ENCODE measurements at places on chromosomes 12 and 14.

- DNase-seq = no peak
Measured at GRCh38 chr12:47984331-47984801, 19.9 kb downstream of the COL2A1 start.

DNA sequence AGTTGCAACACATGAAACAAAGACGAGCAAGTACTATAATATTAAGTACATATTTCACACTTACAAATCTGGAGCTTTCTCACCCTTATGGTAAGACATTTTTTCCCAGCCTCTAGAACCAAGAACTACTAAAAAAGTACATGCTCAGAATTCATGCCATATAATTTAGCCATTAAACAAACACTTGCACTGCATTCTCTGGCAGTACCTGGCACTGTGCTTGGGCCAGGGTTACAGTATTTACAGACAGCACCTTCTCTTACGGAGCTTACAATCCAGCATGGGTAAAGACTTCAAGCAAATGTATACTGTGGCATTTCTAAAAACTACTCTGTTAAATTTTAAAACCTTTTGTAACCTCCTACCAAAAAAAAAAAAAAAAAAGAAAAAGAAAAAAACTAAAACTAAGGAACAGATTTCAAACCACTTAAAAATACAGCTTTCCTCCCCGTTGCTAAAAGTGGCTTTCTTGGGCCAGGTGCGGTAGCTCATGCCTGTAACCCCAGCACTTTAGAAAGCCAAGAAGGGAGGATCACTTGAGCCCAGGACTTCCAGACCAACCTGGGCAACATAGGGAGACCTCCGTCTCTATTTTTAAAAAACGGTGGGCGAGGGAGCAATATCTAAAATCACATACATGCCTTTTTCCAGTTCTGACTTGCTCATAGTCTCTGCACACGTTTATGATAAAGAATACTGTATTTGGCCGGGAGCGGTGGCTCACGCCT lies 956 bp downstream of the GNPTAB start:
- DNase-seq = no peak

DNA sequence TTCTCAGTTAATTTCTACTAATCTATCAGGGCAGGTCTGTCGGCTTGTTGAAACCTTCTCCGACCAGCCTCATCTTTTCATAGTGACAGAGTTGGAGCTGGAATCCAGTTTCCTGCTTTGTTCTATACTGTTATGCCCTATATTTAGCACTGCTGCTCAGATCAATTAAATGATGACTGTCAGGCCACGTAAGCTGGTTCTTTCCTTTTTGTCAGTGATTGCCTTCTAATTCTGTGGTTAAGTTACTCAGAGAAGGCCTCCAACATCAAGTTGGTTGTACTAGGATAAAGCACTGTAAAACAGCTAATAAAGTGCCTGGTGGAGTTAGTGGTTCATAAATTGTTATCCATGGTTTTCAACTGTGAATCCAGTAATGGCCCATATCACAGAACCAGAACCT lies 22.6 kb downstream of the DERA start:
- no peak for DNase-seq

- no peak for DNase-seq
Measured at GRCh38 chr14:45976001-45976400, 675.6 kb downstream of the RPL10L start.

DNA sequence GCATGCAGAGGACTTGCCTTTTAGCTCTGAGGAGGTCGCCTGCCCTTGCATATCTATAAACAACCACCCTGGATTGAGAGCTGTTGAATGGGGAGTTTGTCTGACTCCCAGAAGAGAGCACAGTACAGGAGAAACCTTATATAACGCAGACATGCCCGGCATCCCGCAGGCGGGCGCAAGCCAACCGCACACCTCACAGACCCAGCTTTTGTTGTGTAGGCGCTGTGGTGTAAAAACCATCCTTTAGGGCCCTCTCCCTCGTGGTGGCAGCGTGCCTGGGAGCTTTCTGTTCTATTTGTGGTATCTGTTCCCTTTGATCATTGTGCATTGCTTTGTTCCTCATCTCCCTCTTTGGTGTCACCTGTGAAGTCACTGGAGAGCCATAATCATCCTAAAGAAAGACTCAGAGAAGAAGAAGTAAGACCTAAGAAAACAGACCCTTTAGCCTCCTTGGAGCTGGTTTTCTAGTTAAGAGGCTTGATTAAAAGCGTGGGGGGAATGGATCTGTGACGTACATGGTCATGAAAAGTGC lies 77.7 kb downstream of the ETV6 start:
- DNase-seq = no peak

GRCh38 chr12:15256761-15257160 lies 35.5 kb upstream of the RERG start:
- DNase-seq = no peak

DNA sequence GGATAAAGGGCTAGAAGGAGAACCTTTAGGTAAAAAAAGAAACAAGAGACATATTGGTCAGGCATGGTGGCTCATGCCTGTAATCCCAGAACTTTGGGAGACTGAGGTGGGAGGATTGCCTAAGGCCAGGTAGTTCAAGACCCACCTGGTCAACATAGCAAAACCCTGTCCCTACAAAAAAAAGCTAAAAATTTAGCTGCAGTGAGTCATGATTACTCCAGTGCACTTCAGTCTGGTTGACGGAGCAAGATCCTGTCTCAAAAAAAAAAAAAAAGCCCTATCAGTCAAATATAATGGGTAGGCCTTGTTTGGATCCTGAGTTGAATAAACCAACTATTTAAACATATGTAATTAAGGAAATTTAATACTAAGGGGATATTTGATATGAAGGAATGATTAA lies 54.2 kb downstream of the PPP1R36 start:
- DNase-seq = no peak

GRCh38 chr12:26125400-26126339 lies 833 bp upstream of the BHLHE41 start:
- DNase-seq = peak; percentile 68

DNA sequence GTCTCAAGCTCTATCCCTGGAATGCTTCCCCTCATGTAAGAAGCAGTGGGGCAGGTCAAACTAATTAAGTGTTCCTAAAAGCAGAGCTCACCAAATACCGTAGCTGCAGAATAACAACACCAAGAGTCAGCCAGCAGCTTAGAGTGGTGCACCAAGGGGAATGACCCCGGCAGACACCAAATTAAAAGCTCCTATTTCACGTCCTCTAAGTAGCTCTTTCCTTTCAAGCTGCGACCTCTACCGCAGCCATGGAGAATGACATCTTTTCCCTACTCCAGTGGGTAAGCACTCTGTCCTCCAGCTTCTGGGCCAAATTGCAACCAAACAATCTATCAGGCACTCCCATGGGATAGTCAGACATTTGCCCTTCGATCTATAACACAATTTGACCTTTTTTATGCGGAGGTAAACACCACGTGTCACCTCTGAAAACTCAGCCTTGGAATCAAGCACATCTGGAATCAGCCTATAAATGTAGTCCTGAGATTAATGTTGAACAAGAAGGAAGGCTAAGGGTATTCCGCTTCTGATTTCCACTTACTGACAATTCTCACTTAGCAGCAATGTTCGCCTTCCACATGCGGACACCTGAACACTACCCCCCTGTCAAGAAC lies 67.6 kb upstream of the CDKN3 start:
- DNase-seq = no peak

GRCh38 chr12:105492591-105493545 lies 162.4 kb downstream of the C12orf75 start:
- DNase-seq = no peak

All from progenitor cell of endocrine pancreas (in vitro differentiated cells).